ENCODE measurements at places on chromosomes 4 and X.

DNA sequence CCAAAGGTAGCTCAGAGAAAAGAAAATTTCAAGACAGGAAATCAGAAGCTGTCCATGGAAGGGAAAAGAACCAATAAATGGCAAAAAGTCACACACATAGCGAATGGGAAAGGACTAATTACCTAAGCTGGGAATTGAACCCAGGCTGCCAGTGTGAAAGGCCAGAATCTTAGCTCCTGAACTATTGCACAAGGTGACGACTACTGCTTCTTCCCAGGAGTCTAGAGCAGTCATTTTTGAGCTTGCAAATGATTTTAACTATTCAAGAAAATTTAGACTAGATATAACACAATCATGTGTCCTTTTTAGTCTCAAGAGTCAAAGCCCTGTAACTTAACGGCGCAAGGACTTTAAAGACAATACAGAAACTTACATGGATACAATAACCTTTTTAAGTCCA, 34.1 kb upstream of the ZNF81 start:
- no peak for DNase-seq

- no peak for DNase-seq
These were observed 132.3 kb upstream of the NR3C2 start for GRCh38 chr4:148574502-148574901.

DNA sequence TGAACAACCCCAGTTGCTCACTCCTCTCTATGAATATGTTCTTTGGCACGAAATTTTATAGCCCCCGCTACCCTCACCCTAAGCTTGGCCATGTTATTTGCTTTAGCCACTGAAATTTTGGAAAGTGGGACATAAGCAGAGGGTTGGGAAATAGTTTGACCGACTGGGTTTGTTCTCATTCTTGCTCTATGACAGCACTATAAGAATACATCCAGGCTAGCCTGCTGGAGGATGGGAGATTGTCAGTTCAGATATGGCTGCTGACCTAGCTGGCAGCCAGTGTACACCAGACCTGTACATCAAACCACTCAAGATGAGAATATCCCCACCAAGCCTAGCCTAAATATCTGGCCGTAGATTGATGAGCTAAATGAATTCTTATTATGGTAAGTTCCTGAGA, 298.1 kb downstream of the PDGFC start:
- DNase-seq: no peak

GRCh38 chr4:174714393-174715211, 114.4 kb downstream of the GLRA3 start:
- no peak for DNase-seq

DNA sequence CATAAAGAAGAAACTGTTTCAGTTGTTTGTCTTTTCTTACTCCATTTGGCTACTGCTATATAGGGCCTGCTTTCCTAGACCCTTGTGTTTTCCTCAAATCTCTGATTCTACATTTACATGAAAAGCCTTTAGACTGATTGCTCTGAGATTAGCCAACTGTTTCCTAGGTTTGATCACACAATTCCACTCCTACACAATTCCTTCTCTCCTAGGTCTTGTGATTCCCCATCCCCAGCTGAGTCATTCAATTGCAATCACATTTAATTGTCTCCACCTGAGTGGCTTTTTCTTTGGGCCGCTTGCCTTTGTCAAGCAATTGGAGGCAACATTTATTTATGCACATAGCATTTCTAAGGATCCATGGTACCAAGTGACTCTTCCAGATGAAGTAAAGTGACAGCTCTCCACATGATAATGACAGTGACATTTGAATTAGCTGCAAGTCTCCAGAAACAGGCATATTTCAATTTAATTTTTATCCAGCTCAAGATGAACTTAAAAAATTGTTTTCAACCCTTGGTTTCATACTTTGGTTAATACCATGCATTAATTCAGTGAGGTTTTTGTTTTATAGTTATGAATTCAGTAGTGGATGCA, 35.8 kb downstream of the ATXN3L start:
- no peak for DNase-seq

GRCh38 chr4:113675731-113676697, 85.5 kb downstream of the CAMK2D start:
- no peak for DNase-seq

DNA sequence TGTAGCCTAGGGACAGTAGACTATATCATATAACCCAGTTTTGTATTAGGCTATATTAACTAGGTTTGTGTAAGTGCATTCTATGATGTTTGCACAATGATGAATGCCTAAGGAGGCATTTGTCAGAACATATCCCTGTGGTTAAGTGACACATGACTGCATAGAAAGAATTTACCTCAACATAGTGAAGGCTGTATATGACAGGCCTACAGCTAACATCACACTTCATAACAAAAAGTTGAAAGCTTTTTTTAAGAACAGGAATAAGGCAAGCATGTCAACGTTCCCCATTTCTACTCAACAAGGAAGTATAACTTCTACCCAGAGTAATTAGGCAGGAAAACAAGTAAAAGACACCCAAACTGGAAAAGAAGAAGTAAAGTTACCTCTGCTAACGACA, 165.9 kb upstream of the NDST4 start:
- no peak for DNase-seq

DNA sequence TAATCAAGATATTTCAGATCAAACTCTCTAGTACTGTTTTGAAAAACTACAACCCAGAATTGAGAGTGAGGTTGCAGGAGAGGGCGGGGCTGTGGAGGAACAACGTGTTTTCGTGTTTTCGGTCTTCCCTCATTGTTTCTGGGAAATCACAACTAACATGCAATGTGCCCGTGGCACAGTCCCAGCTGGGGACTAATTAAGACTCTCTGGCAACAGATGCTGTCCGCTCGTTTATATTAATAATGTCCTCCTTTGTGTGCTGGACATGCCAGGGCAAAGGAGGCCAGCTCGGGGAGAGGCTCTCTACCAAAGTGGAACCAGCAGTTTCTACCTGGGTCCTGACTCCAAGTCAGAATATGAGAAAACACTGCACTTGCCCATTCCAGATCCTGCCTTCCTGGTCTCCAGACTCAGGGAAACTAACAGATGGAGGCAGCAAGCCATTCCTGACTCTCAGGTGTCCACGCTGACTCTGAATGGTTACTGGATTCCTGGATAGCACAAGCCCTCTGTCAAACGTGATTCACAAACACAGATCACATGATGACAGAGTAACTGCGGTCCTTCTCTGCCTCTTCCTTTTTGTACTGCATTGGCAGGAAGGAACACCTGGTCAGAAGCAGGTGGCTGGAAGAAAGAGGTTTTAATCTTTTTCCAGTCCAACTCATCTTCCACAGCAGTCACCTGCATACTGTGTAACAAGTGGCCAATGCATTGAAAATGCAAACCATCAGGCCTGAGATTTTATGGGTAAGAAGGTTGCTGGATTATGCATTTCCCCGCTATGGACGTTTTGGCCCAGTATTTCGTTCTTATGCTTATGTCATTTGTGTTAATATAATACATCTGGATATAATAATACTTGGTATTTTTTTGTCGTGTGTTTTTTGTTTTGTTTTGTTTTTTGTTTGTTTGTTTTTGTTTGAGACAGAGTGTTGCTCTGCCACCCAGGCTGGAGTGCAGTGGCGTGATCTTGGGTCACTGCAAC, 65.0 kb downstream of the COQ2 start:
- DNase-seq: no peak

GRCh38 chr4:137635108-137635507, 102.8 kb upstream of the PCDH18 start:
- no peak for DNase-seq

DNA sequence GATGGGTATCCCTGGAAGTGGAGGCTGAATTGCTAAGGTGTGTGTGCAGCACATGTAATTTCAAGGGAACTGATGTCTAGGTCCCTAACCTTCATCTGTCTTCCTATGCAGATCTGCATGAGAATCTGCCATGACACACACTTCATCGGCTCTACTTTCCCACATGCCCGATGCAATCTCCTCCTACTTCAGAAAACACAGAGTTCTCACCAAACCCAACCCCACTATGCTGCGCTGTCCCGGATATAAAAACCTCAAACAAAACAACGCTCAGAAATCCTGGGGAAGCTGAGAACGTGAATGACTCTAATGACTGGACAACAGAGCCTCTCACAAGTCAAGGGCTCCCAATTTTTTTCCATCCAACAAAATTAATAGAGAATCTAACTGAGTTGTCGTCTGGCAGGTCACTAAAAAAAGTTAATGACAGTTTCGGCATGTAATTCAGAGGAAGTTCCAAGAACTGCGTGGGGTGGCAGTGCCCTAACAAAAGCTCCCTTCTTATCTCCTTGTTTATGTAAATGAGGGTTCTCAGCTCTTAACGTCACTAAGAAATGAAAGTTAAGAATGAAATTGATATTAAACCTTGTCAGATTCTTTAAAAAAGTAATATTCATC, 39.0 kb downstream of the STX18 start:
- DNase-seq: no peak

- DNase-seq: no peak
These were observed 27.1 kb downstream of the RAI2 start for GRCh38 chrX:17833954-17834353.

DNA sequence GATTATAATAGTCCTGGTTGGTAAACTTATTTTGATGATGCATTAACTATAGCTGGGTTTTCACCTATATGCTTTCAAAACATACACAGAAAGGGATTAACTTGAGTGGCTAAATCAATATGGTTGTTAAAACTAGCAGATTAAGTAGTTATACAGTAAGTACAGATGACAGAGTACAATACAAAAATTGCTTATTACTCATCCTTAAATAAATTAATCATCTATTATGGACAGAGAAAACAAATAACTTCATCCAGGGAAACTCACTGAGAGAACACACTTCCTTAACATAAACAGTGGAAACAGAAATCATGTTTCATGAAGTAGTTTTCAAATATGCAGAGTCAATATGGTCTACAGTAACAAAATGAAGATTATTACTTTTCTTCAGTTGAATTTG, 133.4 kb downstream of the AREG start:
- DNase-seq: no peak

- DNase-seq: no peak
These were observed 68.9 kb downstream of the INPP4B start for GRCh38 chr4:142777045-142777743.

DNA sequence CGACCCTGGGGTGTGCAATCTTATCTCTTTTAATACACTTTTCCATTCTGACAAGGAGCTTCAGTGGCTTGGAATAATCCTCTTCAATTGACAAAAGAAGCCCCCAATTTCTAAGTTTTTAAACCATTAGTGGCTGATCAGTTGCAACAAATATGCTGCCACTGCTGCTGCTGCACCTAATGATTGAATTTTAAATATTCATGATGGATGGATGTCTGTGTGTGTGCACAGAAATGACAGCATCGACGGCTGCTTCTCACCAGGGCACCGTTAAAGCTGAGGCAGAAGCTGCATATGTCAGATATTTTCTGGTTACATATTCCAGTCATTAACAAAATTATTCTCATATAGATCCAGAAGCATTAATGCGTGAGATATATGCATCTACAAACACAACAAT, 182.4 kb downstream of the MGST2 start:
- DNase-seq: no peak

- DNase-seq: peak; percentile 12
These were observed 46.3 kb downstream of the SH3KBP1 start for GRCh38 chrX:19840899-19841648.

DNA sequence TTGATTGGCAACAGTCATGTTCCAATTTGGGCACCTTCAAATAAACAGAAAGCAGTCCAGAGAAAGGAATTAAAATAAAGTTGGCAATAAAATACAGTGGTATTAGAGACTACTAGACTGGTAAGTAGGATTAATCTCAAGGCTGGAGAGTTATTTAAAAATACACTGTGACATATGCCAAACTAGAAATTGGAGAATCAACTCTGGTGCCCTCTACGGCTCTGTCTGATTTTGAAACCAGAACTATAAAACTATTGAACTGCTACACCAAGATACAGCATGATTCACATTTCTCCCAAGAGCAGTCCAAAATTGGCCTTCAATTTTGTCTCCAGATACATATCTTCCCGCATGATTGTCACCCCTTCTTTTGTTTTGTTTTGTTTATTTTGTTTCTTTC, 78.7 kb upstream of the FAM47B start:
- no peak for DNase-seq

GRCh38 chr4:186351668-186352194, 85.7 kb downstream of the F11 start:
- DNase-seq: no peak

GRCh38 chrX:120029354-120029753, 48.1 kb downstream of the RHOXF2B start:
- no peak for DNase-seq

GRCh38 chr4:150641612-150642011, 59.7 kb downstream of the MAB21L2 start:
- no peak for DNase-seq

- no peak for DNase-seq
These were observed 245.1 kb upstream of the SLC7A11 start for GRCh38 chr4:138487230-138487629.

DNA sequence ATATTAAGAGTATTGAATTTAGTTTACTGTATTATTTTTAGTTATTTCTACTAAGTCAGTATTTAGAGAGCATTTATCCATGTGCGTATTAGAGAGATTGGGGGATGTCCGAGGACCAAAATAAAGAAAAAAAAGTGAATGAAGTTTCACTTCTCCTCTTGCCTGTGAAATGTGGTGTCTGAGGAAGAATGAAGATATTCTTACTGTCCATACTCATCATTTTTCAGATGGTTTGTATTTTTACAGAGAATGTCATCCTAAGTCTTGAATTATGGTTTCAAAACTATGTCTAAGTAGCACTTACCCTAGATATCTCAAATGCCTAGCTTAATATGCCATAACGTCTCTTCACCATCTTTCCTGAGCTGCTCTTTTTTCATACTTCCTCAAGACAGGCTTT, 854.3 kb downstream of the C4orf33 start:
- no peak for DNase-seq

- no peak for DNase-seq
These were observed 18.8 kb upstream of the TMSB4X start for GRCh38 chrX:12955882-12956703.

DNA sequence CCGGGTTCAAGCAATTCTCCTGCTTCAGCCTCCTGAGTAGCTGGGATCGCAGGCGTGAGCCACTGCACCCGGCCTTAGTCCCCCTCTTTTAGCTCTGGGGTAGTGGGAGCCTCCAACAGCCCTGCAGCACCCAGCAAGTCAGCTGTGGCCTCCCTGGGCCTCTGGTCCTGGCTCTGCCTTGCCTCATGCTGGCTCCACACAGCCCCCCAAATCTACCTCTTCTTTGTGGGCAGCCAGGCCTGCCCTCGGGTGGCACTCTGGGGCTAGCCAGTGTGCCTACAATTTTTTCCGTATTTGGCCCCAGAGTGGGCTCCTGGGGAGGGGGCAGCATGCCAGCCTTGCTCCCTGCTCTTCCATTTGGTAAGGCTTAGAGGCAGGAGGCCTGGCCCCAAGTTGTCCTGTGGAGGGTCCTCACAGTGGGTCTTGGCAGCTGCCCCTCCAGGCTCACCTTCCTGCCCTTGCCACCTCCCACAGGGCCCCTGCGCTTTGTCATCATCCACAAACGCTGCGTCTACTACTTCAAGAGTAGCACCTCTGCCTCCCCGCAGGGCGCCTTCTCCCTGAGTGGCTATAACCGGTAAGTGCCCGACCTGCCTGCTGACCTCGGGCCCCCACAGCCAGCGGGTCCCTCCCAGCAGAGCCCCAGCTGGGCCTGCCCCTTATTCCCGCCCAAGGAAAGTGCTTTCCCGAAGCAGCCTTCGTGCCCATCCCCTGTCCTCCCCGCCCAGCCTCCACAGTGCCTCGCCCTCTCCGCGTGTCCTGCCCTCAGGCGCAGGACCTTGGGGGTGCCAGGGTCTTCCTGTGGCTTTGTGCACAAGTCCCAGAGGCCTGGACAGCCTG, 21.0 kb upstream of the ADD1 start:
- no peak for DNase-seq

- DNase-seq: no peak
These were observed 105.4 kb upstream of the DIAPH2 start for GRCh38 chrX:96579252-96579651.
